ENCODE measurements at places on chromosomes 11 and 22. TPM values are rescaled to one million over a fixed set of nuclear protein-coding genes. Genes with fewer than 3 reads are reported as not detected.
A peak's percentile ranks its signal among the peaks of the same experiment; 100 is the strongest.

The TTC38 gene
- total RNA-seq = 74.2 TPM

The MMP7 gene
- not detected for total RNA-seq

GRCh38 chr11:47656260-47656885 lies 14.0 kb upstream of the MTCH2 start:
- no peak for DNase-seq

DNA sequence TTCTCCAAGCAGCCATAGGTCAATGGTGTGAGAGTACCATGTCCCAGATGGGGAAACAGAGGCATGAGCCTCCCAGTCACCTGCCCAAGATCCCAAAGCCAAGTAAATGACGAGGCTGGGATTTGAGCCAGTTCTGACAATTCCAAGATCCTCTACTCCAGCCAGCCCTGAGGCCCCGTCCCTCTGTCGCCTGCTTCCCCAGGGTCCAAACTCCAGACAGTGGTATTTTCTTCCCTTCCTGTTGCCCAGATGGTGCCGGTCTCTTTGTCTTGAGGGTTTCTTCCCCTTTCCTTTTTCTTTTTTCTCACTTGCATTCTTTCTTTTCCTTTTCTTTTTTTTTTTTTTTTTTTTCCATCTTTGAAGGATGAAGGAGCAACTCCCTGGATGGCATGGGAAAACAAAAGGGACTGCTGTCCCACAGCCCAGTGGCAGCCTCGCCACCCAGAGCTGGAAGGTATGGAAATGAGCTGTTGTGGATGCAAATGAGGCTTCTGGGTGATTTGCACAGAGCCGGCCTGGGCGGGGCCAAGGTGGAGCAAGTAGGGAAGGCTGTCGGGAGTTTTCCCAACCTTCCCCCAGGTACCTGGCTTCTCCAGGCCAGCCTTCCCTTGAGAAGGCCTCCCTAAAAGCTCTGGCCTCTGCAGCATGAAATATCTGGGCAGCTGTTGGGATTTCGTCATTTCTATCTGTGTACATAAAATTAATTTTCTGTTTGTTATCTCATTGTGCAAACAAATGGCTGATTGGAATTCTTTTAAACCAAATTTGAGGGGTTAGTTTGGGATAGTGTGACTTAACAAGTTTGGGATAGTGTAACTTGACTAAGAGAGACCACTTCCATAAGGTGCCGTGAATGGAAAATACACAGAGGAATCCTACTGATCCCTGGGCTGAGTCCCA lies 146.8 kb downstream of the MN1 start:
- peak; percentile 2 for DNase-seq

The SEC14L6 gene
- total RNA-seq = not detected

GRCh38 chr11:95725196-95725595 lies 64.4 kb downstream of the FAM76B start:
- no peak for DNase-seq

DNA sequence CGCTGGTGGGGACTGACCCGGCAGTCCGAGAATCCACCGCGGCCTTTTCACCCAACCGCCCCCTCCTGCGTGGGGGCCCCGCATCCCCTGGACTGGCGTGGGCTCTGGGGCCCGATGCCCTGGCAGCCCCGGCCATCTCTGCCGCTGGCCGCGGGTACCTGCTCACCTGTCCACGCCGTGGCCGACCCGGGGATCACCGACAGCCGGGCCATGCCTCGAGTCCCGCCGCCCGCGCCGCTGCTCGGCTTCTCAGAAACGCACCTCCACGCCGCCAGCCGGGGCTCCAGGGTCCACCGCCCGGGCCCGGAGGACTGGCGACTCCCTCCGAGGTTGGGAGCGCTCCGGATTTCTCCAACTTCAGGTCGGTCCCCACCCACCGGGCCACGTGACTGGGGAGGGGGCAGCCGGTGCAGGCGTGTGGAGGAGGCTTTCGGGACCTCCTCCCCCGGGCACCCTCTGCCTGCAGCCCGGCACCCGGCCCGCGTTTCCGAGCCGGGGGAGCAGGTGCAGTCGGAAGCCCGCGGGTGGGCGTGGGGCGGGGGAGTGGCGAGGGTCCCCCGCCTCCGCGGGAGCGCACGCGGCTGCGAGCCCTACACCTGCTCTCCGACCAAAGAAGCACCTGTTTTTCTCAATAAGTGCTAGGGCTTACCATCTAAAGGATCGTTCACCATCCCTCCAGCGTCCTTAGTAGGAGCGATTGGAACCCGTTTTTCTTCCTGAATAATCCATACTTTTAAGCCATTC lies 554 bp upstream of the NRIP3 start:
- no peak for DNase-seq

- DNase-seq = no peak
Measured at GRCh38 chr11:27228906-27229290, 134.1 kb downstream of the CCDC34 start.

Data from IMR-90 (cell line).